Activated T-helper 2 cell treated with anti-CD3 and anti-CD28 coated beads, Interferon-gamma antibody, Interleukin-2, Interleukin-4, amounts not matched to agents 10 μg/mL and 5 μg/mL and 100 μg/mL, durations not matched to agents 14 hours and 24 hours and 36 hours (primary cell): ENCODE measurements at places on chromosomes 7 and 10.

- H3K36me3 ChIP-seq = no peaks in the 10 kb centered on the region
- no peak overlapping the region for H3K4me3 ChIP-seq
- H3K27me3 ChIP-seq = peaks cover 3% of the 10 kb centered on the region
- H3K27ac ChIP-seq = no peak overlapping the region
- DNase-seq = no peak
- H3K4me1 ChIP-seq = no peaks in the 10 kb centered on the region
Measured at GRCh38 chr10:104509981-104510380, 131.1 kb upstream of the SORCS3 start.

DNA sequence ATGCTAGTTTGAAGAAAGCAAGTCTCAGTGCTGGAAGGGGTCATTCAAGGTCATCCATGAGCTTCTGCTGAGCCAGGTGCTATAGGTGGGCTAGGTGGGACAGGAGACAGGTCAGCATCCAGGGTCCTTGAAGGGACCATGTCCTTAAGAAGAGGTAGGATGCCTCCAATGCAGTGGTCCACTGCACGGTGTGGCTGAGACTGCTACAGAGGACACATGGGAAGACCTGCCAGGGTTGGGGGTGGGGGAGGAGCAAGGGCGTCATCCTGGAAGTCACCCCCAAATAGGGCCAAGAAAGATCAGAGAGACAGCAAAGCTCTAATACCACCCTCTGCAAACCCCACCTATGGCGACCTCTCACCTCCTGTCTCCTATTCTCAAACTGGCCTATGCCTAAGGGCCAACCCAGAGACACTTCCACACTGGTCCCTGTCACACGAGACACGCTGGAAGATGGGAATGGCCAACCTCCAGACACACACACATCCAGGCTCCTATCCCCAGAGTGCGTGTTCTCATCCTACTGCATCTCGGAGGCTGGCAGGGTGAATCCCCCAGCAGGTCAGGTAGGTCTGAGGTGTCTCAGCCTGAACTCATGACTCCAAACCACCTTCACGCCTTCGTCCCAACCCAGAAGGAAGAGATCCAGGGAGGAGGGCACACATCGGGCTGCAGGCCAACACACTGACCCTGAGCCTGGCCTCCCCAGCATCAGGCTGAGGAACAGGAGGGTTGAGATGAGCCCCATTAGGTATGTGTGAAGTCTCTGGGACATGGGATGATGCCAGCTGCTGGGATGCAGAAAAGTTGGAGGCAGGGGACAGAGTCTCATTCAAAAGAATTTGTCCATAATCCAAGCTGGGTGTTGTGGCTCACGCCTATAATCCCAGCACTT, 5.6 kb upstream of the PPP1R35 start:
- H3K27ac ChIP-seq = no peak overlapping the region
- no peak overlapping the region for H3K4me3 ChIP-seq
- H3K36me3 ChIP-seq = no peaks in the 10 kb centered on the region

DNA sequence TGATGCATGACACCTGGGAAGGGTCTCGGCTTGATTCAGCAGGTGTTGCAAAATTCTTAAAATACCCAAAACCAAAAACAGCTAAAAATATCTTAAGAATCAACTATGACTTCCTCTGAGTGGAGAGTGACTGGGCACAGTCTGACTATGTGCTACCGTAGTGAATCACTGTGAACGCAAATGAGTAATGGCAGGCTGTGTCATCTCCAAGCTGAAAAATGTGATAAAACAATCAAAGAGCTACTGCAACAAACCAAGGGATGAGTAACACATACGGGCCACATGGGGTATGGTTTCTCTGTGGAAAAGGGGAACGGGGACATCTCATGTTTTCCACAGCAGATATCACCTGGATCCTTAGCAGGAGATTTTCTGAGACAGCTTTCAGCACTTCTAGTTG, 127.5 kb downstream of the ABCA13 start:
- peak overlapping the region; percentile 14 for H3K27ac ChIP-seq
- H3K4me1 ChIP-seq = peaks cover 20% of the 10 kb centered on the region
- H3K4me3 ChIP-seq = no peak overlapping the region
- DNase-seq = no peak
- peaks cover 6% of the 10 kb centered on the region for H3K27me3 ChIP-seq
- no peaks in the 10 kb centered on the region for H3K36me3 ChIP-seq

- no peak overlapping the region for H3K27ac ChIP-seq
- H3K4me1 ChIP-seq = no peaks in the 10 kb centered on the region
- H3K27me3 ChIP-seq = no peaks in the 10 kb centered on the region
Measured at GRCh38 chr10:76114581-76115001, 683.2 kb downstream of the LRMDA start.

DNA sequence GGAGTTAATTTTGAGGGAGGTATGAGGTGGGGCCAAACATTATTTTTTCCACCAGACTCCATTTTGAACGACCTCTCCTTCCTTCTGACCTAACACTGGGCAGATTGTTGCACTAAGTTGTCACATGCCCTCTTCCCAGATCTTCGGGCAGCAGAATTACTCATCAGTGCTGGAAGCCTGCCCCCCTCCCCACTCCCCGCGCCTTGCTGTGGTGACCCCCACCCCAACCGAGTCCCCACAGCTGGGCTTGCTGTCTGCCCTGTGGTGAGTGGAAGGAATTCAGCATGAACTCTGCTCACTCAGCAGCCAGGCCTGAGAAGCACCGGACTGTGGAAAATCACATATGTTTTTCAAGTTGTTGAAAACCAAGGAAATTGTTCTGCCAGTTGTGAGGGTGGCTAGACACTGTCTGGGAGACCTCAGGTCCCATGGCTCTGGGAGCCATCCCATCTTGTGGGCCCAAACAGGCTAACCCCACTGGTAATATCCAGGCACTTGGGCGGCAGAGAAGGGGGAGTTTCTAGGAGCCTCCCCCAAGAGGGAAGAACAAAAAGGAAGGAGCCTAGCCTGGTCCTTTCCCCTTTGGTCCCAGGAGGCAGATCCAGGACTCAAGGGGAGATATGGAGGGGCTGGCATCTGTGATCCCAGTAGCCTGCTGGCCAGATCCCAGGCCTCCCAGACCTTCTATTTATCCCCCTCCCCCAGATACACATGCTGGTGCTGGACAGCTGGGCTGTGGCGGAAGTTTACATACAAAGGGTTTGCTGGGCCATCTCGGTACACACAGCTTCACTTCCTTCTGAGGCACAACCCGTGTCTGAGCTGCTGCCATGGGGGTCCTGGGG, 3.5 kb upstream of the AEBP1 start:
- H3K27me3 ChIP-seq = peaks cover 5% of the 10 kb centered on the region
- no peaks in the 10 kb centered on the region for H3K36me3 ChIP-seq
- no peak for DNase-seq
- no peak overlapping the region for H3K4me3 ChIP-seq
- H3K4me1 ChIP-seq = peaks cover 26% of the 10 kb centered on the region
- H3K27ac ChIP-seq = no peak overlapping the region

- no peak overlapping the region for H3K27ac ChIP-seq
- H3K36me3 ChIP-seq = no peaks in the 10 kb centered on the region
- DNase-seq = no peak
- no peak overlapping the region for H3K4me3 ChIP-seq
- no peaks in the 10 kb centered on the region for H3K27me3 ChIP-seq
Measured at GRCh38 chr10:128018236-128018635, 108.0 kb downstream of the MKI67 start.

DNA sequence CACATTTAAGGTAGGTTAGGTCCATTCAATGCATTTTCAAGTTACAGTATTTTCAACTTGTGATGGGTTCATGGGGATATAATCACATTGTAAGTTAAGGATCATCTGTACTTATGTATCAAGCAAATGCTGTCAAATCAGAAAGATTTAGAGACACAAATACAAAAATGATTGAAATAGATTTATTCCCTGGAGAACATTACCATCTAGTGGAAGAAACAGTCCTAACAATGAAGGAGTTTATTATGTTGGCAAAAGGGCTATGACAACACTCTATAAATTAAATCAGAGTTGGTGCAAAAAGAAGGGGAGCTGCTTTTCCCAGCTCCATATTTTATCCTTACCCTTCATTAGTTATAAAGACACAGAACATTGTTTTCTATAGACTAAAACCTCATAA, 69.0 kb downstream of the PRSS58 start:
- H3K36me3 ChIP-seq = no peaks in the 10 kb centered on the region
- no peak overlapping the region for H3K4me3 ChIP-seq
- no peak overlapping the region for H3K27ac ChIP-seq
- peaks cover 49% of the 10 kb centered on the region for H3K27me3 ChIP-seq
- no peak for DNase-seq
- peaks cover 6% of the 10 kb centered on the region for H3K4me1 ChIP-seq
